GM23248 (cell line): ENCODE measurements at places on chromosomes 4 and X. TPM values are rescaled to one million over a fixed set of nuclear protein-coding genes. Genes with fewer than 3 reads are reported as not detected.

DNA sequence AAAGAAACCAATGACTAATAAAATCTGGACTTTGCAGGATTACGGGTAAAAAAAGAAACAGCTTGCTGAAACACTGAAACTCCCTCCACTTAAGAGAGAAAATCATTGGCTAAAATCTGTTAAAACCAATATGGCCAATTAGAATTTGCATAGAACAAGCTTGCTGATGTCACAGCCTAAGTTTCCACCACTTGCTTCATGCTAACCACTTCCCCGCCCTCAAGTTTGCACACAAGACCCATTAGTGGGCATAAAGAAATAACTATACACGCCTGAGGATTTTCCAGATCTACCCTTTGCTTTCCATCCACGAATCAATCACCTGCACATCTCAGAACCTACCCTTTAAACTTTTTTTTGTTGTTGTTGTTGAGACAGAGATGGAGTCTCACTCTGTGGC lies 42.7 kb upstream of the PHEX start:
- no peak for DNase-seq

DNA sequence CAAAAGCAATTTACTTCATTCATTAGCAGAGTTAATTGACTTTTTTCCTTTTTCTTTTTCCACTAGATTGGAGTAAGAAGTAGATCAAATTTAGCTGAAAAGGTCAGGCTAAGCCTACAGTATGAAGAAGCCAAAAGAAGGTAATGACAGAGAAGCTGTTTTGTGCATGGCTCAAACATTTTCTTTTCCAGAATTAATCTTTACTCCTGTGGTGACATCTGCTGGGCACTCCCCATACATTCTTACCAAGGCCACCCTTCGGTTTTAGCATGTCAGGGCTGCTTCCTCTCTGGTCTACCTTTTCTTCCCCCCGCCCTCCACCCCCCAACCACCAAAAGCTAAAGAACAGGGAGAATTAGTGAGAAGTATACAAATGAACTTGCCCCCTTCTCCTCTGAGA lies 70.2 kb downstream of the CLDN22 start:
- peak; percentile 66 for DNase-seq

DNA sequence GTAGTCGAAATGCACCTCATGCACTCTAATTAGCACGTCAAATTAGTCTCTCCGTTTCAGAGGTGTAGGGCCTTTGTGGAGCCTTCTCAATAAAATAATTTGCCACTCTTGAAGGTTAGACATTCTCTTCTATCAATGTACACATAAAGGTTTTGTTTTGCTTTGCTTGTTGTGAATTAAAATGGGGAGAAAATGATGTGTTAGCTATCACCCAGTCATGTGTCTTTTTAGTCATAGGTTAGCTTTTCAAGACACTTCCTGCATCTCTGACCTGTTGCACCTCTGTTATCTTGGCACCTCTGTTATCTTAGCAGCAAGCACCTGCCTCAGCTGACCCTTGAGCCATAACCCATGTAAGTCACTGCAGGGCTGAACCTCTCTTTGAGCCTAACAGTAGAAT lies 936 bp downstream of the TMEM144 start:
- DNase-seq: no peak

Gene C4orf50
- not detected in 2 replicates for total RNA-seq

Gene PCDH19
- 0.51 and 0.54 TPM in 2 replicates for total RNA-seq
